ENCODE measurements at places on chromosomes 3 and 15. TPM values are rescaled to one million over a fixed set of nuclear protein-coding genes. Genes with fewer than 3 reads are reported as not detected.

- H3K27ac ChIP-seq, result peak overlapping the region; percentile 96
- peaks cover 38% of the 10 kb centered on the region for H3K4me1 ChIP-seq
- DNase-seq, result peak; percentile 36
- peaks cover 29% of the 10 kb centered on the region for H3K36me3 ChIP-seq
These were observed 675 bp downstream of the BRPF1 start for GRCh38 chr3:9732080-9732739.

GRCh38 chr3:5010706-5011554 is 31.7 kb downstream of the BHLHE40 start:
- H3K4me3 ChIP-seq, result no peak overlapping the region
- DNase-seq, result no peak
- no peaks in the 10 kb centered on the region for H3K36me3 ChIP-seq
- peaks cover 49% of the 10 kb centered on the region for H3K4me1 ChIP-seq

Gene ISY1
- total RNA-seq, result 28.2 TPM

GRCh38 chr3:25661694-25662437 is 2.8 kb downstream of the TOP2B start:
- no peaks in the 10 kb centered on the region for H3K27me3 ChIP-seq
- no peak overlapping the region for H3K27ac ChIP-seq
- H3K4me1 ChIP-seq, result peaks cover 17% of the 10 kb centered on the region
- peak overlapping the region; percentile 94 for H3K4me3 ChIP-seq
- DNase-seq, result no peak

DNA sequence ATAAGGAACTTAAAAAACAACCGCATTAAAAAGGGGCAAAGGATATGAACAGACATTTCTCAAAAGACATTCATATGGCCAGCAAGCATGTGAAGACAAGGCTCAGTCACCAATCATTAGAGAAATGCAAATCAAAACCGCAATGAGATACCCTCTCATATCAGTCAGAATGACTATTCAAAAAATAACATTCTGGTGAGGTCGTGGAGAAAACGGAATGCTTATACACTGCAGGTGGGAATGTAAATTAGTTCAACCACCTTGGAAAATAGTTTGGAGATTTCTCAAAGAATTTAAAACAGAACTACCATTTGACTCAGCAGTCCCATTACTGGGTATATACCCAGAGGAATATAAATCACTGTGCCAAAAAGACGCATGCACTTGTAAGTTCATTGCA is 496.6 kb upstream of the SGO1 start:
- no peak overlapping the region for H3K4me3 ChIP-seq
- H3K4me1 ChIP-seq, result no peaks in the 10 kb centered on the region
- no peak for DNase-seq
- no peaks in the 10 kb centered on the region for H3K27me3 ChIP-seq
- no peak overlapping the region for H3K27ac ChIP-seq
- no peaks in the 10 kb centered on the region for H3K36me3 ChIP-seq

Gene TRH
- not detected for total RNA-seq

- H3K36me3 ChIP-seq, result no peaks in the 10 kb centered on the region
- DNase-seq, result no peak
- no peak overlapping the region for H3K27ac ChIP-seq
- H3K4me3 ChIP-seq, result no peak overlapping the region
These were observed 99.8 kb downstream of the SEC22A start for GRCh38 chr3:123301331-123302184.

Gene SPTSSB
- total RNA-seq, result not detected

GRCh38 chr15:55387027-55387426 is 21.1 kb downstream of the CCPG1 start:
- H3K36me3 ChIP-seq, result peaks cover 36% of the 10 kb centered on the region
- no peak overlapping the region for H3K27ac ChIP-seq
- no peak for DNase-seq
- no peaks in the 10 kb centered on the region for H3K27me3 ChIP-seq
- no peak overlapping the region for H3K4me3 ChIP-seq

Gene CCDC13
- total RNA-seq, result 0.38 TPM

Gene MNS1
- total RNA-seq, result 0.20 TPM

DNA sequence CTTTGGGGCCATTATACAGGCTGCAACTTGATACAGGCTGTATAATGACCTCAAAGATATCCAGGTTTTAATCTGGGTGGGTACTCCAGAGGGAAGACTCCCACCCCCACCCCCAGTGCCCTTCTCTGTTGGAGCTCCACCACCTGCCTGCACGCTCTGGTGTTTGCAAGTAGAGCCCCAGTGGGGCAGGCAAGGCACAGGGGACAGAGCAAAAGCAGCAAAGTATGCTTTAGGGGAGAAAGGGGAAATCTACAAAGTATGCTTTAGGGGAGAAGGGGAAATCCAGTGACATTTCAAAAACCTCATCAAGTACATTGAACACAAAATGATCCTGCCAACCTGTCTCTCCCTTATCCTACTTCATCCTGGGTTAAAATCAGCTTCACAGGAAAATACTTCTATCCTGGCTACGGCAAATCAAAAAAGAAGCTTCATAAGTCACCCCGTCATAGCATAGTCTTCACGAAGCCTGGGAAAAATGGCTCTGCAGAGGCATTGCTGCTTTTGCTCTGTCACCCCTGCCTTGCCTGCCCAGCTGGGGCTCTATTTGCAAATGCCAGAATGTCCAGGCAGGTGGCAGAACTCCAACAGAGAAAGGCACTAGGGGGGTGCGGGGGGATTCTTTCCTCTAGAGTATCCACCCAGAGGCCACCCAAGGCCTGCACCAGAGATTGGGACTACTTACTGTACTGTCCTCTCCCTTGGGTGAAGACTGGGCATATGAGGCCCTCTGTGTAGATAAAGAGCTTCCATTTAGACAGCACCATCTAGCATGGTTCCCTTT is 60.9 kb upstream of the ATP11B start:
- no peak overlapping the region for H3K27ac ChIP-seq
- H3K36me3 ChIP-seq, result no peaks in the 10 kb centered on the region
- H3K27me3 ChIP-seq, result no peaks in the 10 kb centered on the region
- H3K4me1 ChIP-seq, result no peaks in the 10 kb centered on the region
- no peak overlapping the region for H3K4me3 ChIP-seq

- no peaks in the 10 kb centered on the region for H3K36me3 ChIP-seq
- H3K4me3 ChIP-seq, result no peak overlapping the region
- H3K27ac ChIP-seq, result no peak overlapping the region
- no peak for DNase-seq
- H3K27me3 ChIP-seq, result no peaks in the 10 kb centered on the region
These were observed 208.3 kb downstream of the TBC1D2B start for GRCh38 chr15:77869021-77869895.

Gene WDR82
- 114 TPM for total RNA-seq

- no peaks in the 10 kb centered on the region for H3K4me1 ChIP-seq
- no peak overlapping the region for H3K27ac ChIP-seq
- no peaks in the 10 kb centered on the region for H3K36me3 ChIP-seq
- H3K4me3 ChIP-seq, result no peak overlapping the region
- DNase-seq, result no peak
These were observed 62.9 kb upstream of the FNDC3B start for GRCh38 chr3:171976526-171976925.
